ENCODE measurements at places on chromosomes 7 and 10.

DNA sequence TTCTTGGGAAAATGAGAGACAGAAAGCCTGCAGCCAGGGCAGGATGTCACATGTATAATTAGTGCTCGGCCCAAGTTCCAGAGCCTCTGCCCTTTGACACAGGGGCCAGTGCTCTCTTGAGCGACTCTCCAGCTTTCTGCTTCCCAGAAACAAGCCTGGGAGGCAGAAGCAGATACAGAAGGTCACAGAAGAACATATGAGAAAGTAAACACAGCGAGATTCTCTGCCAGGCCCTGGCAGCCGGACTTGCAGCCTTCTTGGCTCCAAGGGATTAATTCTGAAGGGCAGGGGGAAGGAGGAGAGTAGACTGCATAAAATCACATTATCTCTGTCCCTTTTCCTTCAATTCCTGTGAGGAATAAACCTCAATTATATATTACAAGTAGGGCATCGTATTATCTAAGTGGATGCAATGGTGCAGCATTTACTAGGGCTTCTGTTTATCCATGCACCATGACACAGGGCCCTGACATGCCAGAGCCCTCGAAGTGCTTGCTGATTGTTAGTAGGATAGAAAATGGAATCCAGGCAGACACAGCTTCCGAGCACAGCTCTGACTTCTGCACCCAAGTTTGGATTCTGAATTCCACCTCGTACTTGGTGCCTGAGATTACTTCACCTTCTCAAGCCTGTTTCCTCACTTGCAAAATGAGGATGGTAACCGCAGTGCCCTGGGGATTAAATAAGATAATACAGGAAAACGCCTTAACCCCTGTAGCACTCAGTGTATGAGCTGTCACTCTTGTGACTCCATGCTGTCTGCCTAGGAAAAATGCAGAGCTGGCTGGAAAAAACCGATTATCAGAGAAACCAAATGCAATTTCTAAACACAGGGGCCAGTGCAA is 536.5 kb downstream of the TNS3 start:
- DNase-seq, result no peak

- DNase-seq, result no peak
Measured at GRCh38 chr7:87342231-87342630, 3.2 kb upstream of the CROT start.

GRCh38 chr7:131836733-131837132 is 280.3 kb upstream of the PODXL start:
- DNase-seq, result no peak

- DNase-seq, result peak; percentile 62
Measured at GRCh38 chr10:74238031-74238431, 87.0 kb downstream of the ADK start.

DNA sequence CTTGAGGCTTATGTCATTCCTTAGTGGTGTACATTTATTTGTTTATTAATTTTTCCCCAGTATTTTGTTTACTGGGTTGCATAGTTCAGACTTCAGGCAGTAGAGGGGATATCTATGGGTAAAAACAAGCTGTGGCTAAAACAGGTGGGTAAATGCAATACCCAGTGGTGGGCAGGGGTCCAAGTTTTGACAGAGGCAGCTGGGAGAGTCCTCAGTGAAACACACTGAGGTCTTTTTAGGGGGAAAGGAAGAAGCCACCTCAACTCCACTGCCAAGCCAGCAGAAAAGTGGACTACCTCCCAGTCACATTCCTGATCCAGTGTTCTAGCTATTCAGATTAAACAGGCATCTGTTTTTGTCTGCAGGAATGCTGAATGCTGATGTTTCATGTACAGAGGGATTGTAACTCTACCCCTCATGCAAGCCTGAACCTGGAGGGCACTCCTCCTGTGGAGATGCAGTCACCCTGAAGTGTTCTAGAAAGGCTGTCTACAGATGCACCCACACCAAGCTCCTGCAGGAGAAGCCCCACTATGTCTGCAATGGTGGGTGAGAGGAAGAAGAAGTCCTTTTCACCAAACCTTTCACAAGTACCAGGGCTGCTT is 757.8 kb downstream of the INHBA start:
- no peak for DNase-seq

Data from suppressor macrophage (primary cell).